ENCODE measurements at places on chromosomes 5 and 9.

- no peak for DNase-seq
Measured at GRCh38 chr5:172870291-172870714, 36.3 kb downstream of the ERGIC1 start.

- DNase-seq, result no peak
Measured at GRCh38 chr5:73630765-73631164, 4.8 kb downstream of the ARHGEF28 start.

- DNase-seq, result no peak
Measured at GRCh38 chr5:55232271-55232984, 980 bp downstream of the CCNO start.

GRCh38 chr5:176391999-176392398, 3.4 kb downstream of the HIGD2A start:
- no peak for DNase-seq

DNA sequence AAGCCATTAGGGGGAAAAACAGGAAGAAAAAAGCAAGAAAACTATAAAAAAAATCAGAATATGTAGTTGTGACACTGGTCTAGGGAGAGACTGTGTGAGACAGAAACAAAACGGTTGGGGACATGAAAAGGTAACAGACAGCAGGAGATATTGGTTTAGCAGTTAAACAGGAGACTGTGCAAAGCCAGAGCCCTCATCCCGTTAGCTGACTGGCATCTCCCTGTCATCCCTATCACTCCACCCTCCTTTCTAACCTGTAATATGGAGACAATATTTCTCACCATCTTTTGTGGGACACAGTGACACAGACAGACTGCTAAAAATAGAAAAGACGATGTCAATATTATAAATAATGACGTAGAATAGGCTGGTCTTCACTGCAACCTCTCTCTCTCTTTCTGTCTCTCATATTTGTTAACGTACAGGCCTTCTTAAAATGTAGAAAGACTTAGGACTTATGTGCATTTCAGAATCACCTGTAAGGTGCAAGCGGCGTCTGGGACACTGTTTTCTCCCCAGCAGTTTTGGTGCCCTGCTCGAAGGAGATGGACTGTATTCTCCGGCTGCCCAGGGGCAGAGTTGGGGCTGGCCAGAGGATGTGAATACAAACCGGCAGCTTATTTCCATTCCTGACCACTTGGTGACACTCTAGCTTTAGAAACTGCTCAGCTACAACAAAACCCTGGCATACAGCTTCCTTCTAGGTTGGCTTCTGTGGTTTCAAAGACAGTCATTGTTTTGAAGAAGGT, 190.6 kb downstream of the MAT2B start:
- no peak for DNase-seq

- DNase-seq, result no peak
Measured at GRCh38 chr5:7261049-7261448, 134.9 kb upstream of the ADCY2 start.

GRCh38 chr9:137199411-137200121, 975 bp downstream of the TPRN start:
- DNase-seq, result no peak

DNA sequence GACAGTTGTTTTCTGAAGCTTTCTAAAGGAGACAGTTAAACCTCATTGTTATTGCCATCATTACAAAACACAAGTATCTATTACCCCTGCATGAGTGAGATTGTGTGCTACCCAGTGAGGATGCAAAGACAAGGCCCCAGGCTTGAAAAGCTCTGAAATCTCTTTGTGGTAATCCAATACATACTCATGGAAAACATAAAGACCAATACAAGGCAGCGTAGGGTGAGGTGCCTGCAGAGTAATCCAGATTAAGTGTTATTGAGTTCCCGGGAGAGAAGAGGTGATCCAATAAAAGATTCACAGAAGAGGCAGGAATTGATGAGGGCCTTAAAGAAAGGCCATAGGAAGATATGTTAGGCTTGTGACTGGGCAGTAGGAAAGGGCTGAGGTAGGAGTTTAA, 150.1 kb downstream of the MEF2C start:
- DNase-seq, result no peak

DNA sequence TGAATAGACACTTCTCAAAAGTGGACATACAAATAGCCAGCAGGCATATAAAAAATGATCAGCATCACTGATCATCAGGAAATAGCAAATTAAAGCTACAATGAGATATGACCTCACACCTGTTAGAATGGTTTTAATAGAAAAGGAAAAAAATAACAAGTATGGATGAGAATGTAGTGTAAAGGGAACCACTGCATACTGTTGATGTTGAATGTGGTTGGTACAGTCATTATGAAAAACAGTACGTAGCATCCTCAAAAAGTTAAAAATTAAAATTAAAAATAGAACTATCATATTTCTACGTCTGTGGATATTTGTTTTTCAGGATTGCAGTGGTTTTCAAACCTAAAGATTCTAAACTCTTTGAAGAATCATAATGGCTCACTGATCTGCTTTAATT, 215.1 kb upstream of the NREP start:
- DNase-seq, result no peak

- no peak for DNase-seq
Measured at GRCh38 chr9:37587521-37587920, 4.9 kb downstream of the TOMM5 start.

DNA sequence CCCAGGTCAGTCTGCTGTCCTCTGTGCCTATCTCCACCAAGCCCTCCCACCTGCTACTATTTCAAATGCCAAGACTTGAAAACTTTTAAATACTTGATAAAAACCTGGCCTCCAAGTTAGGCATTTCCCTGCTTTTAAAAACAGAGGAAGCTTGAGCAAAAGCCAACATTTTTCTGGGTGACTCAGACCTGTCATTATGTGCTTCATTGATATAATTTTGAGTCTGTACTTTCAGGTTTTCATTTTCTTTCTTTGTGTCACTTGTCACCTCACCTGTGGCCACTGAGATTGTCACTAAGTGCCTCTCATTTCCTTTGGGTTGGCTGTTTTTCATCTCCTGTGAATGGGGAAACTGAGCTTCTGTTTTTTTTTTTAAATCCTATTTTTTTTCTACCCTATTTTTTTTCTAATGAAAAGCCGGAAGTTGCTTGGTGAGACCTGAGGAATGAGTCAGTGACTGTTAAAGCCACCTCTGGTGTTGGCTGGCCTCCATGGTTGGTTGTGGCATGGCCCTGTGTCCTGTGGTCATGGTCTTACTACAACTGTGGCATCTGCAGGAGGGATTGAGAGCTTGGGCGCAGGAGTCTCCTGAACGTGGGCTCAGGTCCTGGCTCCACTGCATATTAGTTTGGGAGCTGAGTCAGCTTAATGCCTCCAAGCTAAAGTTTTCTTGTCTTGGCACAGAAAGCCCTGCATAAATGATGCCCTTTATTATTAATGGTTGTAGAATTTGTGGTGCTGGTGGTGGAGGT, 56.7 kb downstream of the ARHGAP26 start:
- DNase-seq, result peak; percentile 34

- no peak for DNase-seq
Measured at GRCh38 chr9:132214027-132214622, 52.3 kb downstream of the NTNG2 start.

DNA sequence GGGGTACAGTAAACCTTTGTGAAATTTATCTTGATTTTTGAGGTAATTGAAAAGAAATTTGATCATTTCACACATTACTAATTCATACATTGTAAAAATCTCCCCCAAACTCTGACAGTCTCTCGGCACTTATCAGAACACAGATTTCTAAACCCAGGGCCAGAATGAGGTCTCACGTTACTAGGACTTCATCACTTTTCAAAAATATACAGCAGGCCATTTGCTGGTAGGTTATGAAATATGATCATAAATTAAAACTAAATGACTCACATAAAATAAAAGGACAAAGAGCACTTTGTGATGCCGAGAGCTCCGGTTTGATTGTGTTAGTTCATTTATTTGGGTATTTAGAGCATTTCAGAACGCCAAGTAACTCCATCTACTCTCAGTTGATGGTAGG, 17.0 kb downstream of the MSX2 start:
- DNase-seq, result no peak

DNA sequence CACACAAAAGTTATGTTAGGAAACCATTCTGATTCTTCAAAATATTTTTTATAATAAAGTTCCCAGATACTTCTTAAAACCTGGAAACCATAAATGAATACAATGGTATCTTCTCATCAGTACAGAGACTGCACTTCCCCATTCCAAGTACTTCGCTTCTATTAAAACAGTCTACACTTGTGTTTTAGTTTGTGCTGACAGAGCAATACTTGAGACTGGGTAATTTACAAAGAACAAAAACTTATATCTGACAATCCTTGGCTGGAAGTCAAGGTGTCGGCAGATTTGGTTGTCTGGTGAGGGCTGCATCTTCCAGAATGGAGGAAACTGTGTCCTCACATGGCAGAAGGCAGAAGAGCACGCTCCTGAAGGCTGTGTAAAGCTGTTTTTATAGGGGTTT, 70.1 kb downstream of the RFX3 start:
- no peak for DNase-seq

- DNase-seq, result peak; percentile 53
Measured at GRCh38 chr9:127783111-127784008, 2.5 kb upstream of the CDK9 start.

DNA sequence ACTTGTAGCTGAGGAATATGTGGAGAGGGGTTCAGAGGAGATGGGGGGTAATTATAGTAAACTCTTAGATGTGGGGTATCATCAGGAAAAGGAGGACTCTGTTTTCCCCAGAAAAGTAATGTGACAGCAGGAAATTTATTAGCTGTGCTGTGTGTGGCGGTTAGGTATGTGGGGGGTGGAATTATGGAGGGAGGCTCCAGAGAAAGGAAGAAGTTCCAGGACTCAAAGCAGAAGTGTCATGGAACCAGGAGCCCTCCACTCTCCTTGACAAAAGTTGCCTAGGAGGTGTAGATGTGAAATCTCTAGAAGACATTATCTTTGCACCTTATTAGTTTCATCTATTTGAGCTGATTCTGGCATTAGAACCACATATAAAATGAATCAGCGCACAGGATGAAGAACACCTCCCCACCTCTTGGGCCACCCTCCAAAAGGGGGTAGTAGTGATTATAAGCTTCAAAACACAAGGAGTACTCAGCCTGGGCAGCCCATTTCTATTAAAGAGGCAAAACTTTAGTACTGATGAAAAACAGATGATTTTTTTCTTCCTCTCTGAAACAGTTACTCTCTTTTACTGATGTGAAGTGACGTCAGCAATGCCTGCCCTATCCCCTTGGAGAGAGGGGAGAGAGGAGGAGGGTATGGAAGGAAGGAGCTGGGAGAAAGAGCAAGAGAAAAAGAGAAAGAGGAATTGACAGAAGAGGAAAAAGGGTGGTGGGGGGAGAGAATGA, 18.2 kb downstream of the NR2F1 start:
- no peak for DNase-seq

GRCh38 chr5:154701181-154701580, 54.0 kb upstream of the LARP1 start:
- DNase-seq, result no peak

- no peak for DNase-seq
Measured at GRCh38 chr9:86097510-86098224, 1.7 kb downstream of the GOLM1 start.

- DNase-seq, result no peak
Measured at GRCh38 chr5:142339781-142340180, 15.0 kb upstream of the SPRY4 start.

DNA sequence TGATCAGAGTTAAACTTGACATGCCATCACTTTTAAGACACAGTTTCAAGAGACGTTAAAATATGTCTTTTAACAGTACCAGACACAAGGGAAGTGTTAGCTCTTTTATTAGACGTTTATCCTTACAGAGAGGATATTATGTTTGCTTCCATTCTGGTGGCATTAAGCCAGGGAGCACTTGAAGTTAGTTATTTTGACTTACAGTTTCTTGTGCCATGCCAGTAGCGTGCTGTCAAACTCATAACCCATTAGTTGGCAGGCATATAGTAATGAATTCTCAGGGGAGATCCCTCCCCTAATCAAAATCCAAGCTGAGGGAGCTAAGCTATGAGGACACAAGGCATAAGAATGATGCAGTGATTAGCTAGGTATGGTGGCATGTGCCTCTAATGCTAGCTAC, 66.5 kb downstream of the RPS6 start:
- no peak for DNase-seq
